ENCODE measurements at places on chromosomes 2 and 18.
A peak's percentile ranks its signal among the peaks of the same experiment; 100 is the strongest.

- no peak for DNase-seq
Measured at GRCh38 chr2:54955358-54956110, 94.7 kb downstream of the RTN4 start.

DNA sequence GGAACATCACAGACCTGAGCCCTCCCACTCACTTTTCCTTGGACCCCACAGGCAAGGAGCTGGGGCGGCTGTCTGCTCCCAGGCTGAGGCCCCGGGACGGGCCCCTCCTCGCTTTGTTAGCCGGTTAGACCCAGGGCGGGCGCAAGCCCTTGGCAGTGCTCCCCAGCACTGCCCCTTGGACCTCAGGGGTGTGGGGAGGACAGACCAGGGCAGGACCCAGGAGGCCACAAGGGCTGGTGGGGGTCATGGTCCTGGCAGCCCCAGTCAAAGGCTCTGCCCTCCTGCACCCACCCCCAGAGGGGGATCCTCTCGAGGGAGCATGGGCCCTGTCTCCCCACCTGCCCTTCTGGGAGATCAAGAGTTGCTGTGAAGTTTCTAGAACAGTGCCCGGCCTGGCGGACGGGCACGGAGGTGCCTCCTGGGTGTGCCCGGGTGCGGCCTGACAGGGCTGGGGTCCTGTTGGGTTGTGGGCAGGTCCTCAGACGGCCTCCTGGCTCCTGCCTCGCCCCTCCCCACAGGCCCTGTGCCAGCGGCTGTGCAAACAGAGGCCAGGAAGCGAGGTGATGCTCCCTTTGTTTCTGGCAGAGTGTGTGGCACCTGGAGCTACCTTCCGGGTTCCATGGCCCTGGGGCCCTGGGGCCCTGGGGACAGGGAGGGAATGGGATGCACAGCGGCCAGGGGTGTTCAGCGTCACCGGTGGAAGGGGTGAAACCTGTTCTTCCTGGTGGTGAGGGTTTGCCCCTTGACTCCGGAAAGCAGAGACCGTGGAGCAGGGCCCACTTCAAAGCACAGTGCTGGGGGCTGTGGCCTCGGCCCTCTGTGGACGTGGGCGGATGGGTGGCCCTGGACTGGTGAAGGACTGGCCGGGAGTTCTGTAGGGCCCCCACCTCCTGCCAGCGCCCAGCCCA lies 2.9 kb upstream of the GAL3ST2 start:
- peak; percentile 9 for DNase-seq

GRCh38 chr2:149466635-149467034 lies 120.9 kb downstream of the MMADHC start:
- DNase-seq = no peak

- no peak for DNase-seq
Measured at GRCh38 chr2:177221534-177221933, 8.9 kb downstream of the HNRNPA3 start.

GRCh38 chr2:120743657-120744056 lies 8.0 kb downstream of the GLI2 start:
- DNase-seq = no peak

DNA sequence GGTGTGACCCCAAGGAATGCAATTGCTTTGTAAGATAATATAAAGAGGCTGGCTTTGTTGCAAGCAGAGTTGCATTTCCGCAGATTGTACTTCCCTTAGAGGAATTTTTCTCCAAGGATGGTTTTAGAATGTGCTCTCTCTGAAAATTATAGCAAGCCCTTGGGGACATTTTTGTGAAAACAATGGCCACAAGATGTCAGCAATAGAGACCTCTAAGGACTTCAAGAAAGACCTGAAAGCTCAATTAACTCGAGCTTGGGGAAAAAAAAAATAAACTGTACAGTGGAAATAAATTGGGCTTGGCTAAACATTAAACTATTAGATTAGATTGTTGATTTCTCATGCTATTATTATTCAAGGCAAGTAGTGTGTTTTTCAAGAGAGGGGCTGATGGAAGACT lies 81.3 kb upstream of the KYNU start:
- DNase-seq = no peak

DNA sequence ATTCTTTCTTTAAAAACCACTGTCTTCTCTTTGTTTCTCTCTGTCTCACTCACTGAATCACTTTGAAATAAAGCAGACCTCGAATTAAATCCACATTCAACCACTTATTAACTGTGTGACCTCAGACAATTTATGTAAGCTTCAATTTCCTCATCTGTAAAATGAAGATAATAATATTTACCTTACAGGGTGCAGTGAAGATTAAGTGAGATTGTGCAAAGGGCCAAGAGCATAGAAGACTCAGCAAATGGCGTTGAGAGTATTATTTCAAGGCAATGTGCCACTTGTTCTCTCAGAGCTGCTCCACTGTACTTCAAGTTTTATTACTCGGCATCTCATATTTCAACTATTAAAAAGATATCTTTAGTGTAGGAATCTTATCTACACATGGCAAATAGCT lies 454.2 kb upstream of the HNRNPA3 start:
- DNase-seq = no peak

DNA sequence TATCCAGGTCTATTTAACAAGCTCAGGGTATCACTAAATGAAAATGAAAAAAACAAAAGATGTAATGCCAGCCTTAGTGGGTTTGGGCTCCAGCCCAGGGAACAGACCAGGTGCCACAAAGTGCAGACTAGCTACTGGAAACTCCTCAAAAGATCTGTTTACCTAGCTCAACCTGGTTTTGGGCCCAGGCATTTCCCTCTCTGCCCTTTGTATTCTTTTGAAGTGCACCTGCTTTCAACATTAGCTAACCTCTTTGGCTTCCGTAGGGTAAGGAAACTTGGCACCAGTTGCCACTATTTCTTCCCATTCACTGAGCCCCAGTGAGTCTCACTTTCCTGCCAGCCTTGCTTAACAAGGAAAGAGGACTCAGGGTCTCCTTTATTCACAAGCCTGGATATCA lies 123.6 kb upstream of the CDCA7 start:
- DNase-seq = no peak

DNA sequence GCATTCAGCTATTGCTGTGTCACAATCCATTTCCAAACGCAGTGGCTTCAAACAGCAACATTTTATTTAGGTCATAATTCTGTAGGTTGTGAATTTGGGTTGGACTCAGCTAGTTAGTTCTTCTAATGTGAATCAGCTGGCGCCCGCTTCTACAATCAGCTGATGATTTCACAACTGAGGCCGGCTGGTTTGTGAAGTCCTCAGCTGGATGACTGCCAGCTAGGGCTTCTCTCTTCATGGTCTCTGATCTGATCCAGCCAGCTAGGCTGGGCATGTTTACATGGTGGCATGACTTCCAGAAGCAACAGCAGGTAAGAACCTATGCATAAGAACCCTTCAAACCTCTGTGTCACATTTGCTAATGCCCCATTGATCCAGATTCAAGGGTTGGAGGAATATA lies 172.0 kb downstream of the SLC4A10 start:
- no peak for DNase-seq

DNA sequence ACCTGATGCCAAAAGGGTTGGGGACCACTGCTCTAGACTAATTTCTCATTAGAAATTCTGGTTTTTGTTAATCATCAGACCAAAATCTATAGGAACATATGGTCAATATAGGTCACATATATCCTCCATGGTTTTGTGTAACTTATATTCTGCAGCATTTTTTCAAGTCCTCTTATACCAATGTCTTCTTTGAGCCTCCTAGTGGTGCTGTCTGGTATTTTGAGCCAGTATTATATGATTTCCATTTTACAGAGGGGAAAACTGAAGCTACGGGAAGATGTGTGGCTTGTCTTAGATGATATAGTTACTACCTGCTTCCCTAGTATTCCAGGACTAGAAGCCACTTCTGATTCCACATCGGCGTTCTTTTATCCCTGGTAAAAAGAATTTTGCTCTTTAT lies 13.8 kb downstream of the MAPK4 start:
- no peak for DNase-seq

- no peak for DNase-seq
Measured at GRCh38 chr18:1488957-1489356, 584.3 kb downstream of the ADCYAP1 start.

- DNase-seq = peak; percentile 21
Measured at GRCh38 chr2:168687314-168687713, 115.1 kb upstream of the NOSTRIN start.

DNA sequence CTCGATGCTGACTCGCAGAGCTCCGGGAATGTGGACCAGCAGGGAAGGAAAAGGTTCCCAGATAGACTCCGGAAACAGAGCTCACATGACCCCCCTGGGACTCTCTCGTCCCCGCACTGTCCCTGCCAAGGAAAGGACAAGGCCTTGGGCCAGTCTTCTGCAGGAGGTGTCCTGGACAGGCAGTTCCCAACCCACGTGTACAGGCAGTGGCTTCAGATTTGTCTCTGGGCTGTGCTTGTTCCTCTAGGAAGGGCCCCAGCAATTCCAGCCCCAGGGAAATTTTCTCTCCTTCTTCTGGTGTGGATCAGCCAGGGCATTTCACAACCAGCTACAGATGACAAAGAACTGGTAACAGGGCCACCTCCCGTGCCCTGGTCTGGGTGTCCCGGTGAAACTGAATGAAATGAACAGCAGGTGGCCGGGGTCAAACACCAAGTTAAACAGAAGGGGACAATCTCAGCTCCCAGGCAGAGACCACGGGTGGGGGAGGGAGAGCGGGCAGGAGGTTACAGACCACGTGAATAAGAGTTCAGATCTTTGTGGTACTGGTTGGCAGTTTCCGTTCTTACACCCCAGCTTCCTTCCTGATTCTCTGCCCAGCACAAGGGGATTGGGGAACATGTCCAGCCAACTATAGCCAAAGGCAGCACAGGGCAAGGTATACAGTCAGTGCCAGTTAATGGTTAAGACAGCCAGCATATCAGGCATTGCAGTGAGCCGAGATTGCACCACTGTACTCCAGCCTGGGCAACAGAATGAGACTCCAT lies 52.2 kb upstream of the CAB39 start:
- no peak for DNase-seq

DNA sequence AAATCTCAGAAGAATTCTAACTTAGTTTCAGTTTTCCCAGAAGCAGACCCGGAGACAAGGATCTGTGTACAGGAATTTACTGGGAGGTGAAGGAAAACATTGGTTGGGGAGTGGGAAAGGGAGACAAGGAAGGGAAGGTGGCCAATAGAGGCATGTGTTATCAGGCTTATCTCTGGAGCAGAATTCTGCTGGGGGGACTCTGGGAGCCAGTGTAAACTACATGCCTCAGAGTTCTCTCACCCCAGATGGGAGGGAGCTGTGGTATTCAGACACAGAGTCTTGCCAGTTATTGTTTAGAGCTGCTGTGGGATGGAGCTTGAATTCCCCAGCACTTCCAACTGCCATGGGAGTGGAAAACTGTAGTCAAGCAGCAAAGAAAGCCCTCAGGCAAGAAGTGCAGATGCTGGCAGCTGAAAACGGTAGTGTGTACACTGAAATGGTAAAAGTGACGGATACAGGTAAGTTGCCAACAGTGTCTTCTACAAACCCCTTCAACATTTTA lies 19.0 kb downstream of the DNPEP start:
- DNase-seq = no peak

DNA sequence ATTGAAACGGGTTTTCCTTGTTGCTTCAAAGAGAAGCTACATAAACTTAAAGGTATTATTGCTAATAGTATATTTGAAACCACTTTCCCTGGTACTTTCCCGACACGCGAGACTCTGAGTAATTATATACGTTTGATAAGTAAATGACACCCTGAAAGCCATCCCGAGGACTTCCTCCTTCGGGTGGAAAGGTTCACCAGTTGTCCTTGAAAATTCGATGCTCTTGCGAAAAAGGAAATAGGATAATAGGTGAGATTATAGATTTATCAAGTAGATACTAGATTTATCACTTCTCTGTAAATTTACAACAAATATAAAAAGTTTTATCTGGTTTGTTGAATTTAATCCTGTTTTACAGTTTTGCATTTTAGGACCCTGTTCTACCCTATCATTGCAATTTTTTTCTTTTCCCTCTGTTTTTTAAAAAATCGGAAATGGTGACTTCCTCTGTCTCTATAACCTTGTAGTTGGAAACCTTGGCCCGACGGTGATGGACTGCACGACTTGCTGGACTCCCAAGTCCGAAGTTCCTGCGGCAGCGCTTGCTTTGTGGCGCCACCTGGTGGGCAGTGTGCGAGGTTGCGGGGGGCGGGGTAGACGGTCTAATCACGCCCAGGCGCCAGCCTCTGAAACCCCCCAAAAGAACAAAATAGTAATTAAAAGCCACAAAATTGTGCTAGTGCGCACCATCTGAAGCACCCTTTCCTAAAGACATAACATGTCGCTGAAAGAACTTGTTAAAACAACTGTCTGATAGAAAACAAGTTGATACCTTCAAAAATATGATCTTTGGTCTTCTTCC lies 972 bp upstream of the DLX2 start:
- DNase-seq = peak; percentile 87

GRCh38 chr2:142725386-142725785 lies 152.1 kb upstream of the KYNU start:
- no peak for DNase-seq

GRCh38 chr18:30623401-30624065 lies 419.0 kb downstream of the DSC3 start:
- DNase-seq = no peak
